ENCODE measurements at places on chromosomes 12 and 14.
A peak's percentile ranks its signal among the peaks of the same experiment; 100 is the strongest.

DNA sequence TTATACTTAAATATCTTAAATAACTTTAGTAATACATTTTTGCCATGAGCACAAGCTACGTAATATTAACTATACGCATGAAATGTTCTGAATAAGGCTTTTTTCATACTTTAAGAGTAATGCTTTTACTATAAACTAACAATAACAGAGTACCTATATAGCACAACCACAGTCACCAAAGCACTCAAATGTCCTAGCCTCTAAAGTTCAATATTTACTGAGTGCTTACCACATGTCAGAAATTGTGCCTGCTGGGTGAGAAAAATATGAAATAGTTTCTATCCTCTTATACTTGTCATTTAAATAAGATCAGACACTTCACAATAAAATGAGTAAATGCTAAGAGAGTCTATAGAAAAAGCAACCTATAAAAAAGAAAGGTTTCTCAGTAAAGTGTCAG, 83.1 kb downstream of the SH2B3 start:
- DNase-seq, result no peak

DNA sequence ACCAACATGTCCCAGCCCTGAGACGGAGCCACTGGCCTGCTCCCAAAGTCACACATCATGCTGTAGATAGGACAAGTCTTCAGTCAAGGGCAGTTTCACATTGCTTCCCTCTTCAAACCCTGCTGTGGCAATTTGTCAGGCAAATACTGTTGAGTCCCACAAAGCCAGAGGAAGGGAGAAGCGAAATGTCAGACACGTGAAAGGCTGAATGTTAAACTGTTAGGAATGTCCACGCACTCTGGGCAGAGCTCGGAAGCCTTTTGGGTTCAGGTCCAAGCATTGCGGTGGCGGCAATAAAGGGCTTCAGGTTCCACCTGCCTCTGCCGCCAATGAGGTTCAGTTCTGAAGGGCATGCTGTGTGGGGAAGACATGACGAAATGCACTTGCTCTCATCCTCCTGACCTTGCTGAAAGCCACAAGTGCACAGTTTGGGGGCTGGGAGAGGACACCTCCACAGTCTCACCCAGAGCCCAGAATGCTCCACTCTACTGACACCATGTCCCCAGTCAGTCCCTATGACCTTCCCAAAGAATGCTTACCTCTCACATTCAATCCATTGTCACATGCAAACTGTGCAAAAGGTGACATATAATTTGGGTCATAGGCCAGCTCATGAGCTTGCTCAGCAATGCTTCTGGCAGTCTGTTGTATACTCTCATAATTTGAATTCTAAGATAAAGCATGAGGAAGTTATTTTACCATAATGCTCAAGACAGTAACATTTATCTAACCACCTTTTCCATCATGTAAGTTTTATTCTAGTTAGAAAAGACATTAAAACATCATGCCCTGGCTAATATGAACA, 35.7 kb downstream of the RAD9B start:
- DNase-seq, result no peak

GRCh38 chr14:103905842-103906456, 22.3 kb upstream of the TDRD9 start:
- DNase-seq, result no peak

GRCh38 chr14:61761557-61761956, 663 bp upstream of the SNAPC1 start:
- no peak for DNase-seq

GRCh38 chr14:88838015-88838414, 13.6 kb downstream of the TTC8 start:
- DNase-seq, result no peak

GRCh38 chr12:64170024-64170423, 52.1 kb downstream of the KICS2 start:
- DNase-seq, result no peak

- no peak for DNase-seq
Observed at GRCh38 chr12:64672925-64673409, 62.7 kb downstream of the RASSF3 start.

DNA sequence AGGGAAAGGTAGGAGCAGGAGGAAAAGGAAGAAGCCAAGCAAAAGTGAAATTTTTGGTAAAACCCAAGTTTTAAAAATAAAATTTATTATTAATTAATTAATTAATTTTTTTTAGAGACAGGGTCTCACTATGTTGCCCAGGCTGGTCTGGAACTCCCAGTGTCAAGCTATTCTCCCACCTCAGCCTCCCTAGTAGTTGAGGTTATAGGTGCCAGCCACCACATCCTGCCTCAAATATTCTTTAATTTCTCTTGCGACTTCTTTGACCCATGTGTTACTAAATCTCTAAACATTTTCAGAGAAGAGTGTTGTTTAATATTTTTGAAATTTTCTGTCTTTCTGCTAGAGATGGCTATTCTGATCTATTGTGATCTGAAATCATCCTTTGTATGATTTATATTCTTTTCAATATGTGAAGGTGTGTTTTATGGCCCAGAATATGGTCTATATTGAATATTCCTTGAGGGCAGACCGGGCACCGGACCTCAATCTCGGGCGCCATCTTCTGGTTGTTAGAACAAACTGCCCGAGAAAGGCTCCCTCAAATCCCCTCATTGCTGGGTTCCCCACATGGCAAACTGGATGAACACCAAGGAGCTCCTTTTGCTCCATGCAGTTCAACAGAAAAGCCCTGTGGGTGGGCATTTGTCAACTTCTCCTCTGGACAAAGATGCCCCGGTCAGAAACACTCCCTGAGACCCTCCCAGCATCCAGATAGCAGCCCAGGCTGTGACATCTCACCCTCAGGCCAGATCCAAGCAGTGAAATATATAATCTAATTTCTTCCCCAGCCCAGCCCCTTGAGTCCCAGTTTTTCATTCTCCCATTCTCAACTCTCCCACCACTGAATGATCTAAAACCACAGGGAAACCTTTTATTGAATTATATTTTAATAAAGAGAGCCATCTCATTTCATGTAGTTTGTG, 110.5 kb downstream of the ASCL4 start:
- DNase-seq, result peak; percentile 43

All from A549 (cell line).